Activated CD8-positive, alpha-beta memory T cell treated with anti-CD3 and anti-CD28 coated beads for 36 hours (primary cell): ENCODE measurements at places on chromosomes 16 and 17. TPM values are rescaled to one million over a fixed set of nuclear protein-coding genes. Genes with fewer than 3 reads are reported as not detected.

NOL3 gene
- 4.9 TPM for total RNA-seq

NACA2 gene
- not detected for total RNA-seq

TP53TG3F gene
- not detected for total RNA-seq

ANKRD11 gene
- total RNA-seq, result 152 TPM

PERCC1 gene
- 0.34 TPM for total RNA-seq

BTBD17 gene
- not detected for total RNA-seq

ADAM11 gene
- 0.10 TPM for total RNA-seq

CD79B gene
- 23.4 TPM for total RNA-seq

GJD3 gene
- total RNA-seq, result not detected

SOX15 gene
- total RNA-seq, result 0.13 TPM
